ENCODE measurements at places on chromosomes 2 and 18. TPM values are rescaled to one million over a fixed set of nuclear protein-coding genes. Genes with fewer than 3 reads are reported as not detected.

Gene SKOR2
- total RNA-seq, result not detected

Gene TXNDC9
- total RNA-seq, result 55.0 TPM

Gene PUS10
- total RNA-seq, result 3.7 TPM

Gene ARHGAP15
- total RNA-seq, result not detected

Gene EMX1
- total RNA-seq, result not detected

Gene INHBB
- not detected for total RNA-seq

Gene PLEKHM3
- 6.1 TPM for total RNA-seq

Gene MAPK4
- not detected for total RNA-seq

Gene IL37
- total RNA-seq, result not detected

Gene FAP
- total RNA-seq, result 40.7 TPM

Gene ACVR1
- total RNA-seq, result 8.0 TPM

Gene CTLA4
- not detected for total RNA-seq

Gene SANBR
- 5.4 TPM for total RNA-seq

Gene PGAP1
- total RNA-seq, result 2.5 TPM

Gene CHRNG
- not detected for total RNA-seq

Gene GTF3C2
- 37.2 TPM for total RNA-seq

Gene GRB14
- total RNA-seq, result not detected

Gene ATP5F1A
- 576 TPM for total RNA-seq

Gene SESTD1
- total RNA-seq, result 12.3 TPM

Gene NEB
- total RNA-seq, result 0.17 TPM

Gene TCF7L1
- total RNA-seq, result 1.0 TPM
